ENCODE measurements at places on chromosomes 1 and 21.

DNA sequence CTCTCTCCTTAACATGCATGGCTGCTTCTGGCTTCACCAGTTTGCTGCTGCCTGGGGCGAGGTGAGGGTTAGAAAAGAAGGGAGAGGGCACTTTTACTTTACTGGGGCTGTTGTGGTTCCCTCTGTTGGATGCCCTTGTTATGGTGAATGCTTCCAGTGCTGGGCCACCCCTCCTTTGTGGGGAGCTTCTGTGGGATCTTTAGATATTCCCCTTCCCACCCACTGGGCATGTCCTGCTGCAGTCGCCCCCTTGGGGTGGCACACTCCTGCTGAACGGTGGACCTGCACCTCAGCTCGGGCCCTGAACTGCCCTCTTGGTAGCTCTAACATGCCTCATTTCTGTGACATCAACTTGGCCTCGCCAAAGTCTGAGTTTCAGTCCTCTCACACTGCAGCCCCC, 6.0 kb downstream of the TNN start:
- no peak for DNase-seq

DNA sequence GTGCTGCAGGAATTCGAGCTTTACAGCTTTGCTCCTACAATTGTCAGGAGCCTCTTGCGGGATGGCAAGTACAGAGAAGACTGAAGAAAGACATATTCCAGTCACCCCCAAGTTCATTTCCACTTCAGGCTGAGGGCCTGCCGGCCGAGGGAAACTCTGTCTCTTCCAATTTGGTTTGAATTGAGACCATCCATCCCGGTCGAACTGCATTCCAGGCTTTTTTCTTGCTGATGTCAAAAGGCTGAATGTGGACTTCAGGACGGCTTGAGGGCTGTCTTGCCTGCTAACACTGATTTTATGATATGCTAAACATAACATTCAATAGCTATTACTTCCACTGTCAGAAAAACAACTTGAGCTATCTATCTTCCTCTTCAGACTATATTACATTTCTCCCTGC, 79.8 kb upstream of the PLXNA2 start:
- no peak for DNase-seq

DNA sequence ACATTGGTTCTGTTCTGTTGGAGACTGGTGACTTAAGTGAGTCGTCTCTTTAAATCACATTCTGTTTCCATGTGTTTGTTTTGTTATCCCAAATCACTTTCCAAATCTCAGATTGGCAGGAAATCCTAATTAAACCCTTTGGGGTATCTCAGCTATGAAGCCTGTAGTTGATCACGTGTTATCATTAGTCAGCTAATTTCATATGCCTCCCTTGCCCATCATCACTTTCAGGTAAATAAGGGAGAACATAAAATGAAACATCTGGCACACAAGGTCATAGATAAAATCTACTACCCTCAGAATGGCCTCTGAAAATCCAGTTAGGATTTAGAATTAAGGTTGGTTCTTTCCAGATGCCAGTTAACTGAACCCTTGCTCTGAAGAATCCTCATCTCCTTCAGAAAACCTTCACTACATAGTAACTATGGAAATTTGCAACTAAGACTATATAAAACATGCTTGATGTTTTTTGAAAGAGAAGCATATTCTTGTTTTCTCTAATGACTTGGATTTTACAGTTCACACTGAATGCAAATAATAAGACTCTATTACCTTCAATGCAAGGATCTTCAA, 401.5 kb downstream of the DSCAM start:
- no peak for DNase-seq

DNA sequence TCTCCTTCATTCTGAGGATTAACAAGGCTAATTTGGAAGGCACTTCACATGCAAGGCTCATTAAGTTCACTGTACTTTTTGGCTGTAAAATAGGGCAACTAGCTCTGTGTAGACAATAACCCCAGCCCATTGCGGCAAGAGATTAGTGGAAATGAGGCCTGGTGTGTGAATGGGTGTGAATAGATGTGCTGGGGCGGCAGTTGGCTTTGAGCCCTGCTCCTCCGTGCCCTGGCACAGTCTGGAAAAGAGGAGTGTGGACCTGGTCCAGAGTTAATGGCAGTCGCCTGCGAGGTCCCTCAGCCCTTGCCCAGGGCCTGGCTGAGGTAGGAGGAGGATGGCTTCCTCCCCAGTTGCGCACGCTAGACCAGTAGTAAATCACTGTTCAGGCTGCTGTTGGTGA, 4.8 kb downstream of the KISS1 start:
- DNase-seq: no peak

- DNase-seq: no peak
Measured at GRCh38 chr1:116368241-116368640, 4.8 kb upstream of the ATP1A1 start.

DNA sequence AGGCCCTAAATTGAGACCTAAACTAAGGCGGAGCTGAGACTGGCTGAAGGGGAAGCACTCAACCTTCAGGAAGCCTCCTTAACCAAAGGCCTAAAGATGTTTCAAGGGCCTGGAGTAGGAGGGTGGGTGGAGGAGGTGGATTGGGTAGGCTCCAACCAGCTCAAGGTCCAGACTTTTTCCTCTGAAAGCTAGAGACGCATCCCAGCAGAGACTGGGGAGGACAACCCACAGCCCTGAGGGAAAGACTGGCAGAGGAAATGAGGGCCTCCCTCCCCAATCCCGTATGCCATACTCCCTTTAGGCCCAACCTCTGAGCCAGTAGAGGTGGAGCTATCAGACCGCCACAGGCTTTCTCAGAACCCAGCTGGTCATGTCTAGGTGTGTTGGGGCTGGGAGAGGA, 1.1 kb downstream of the ECM1 start:
- DNase-seq: no peak

GRCh38 chr1:229117664-229118300, 153.1 kb upstream of the RAB4A start:
- DNase-seq: no peak

DNA sequence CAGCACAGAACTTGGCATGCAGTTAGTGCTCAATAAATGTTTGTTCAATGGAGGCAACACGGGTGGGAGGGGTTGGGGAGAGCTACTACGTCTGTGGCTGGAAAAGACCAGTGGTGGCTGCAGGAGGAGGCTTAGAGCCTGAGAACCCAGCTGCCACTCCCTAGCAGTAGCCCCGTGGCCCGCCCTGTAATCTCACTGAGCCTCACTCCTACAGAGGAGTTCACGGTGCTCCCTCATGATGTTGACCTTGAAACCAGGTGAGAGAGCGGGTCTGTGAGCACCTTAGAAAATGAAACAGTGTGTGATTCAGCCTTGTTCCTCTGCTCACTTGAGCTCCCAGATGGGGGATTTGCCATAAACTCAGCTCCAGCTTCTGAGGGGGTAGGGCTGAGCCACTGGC, 299.6 kb downstream of the NPHP4 start:
- DNase-seq: no peak

DNA sequence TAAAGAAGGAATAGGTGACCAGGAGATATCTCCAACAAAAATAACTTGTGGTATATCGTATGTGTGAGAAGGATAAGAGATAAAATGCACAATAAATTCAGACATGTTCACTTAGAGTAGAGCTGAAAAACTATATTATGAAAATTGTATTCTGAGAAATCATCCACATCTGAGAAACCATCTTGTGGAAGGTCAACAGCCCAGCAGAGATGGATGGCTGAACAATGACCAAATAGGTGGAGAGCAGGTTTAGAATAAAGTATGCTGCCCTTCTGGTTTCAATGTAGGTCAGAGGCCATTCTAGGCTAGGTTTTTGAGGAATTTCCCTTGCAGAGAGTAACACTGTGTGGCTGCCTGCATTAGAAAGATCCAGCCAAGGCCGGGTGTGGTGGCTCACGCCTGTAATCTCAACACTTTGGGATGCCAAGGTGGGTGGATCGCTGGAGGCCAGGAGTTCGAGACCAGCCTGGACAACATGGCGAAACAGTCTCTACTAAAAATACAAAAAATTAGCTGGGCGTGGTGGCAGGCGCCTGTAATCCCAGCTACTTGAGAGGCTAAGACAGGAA, 8.8 kb upstream of the UAP1 start:
- DNase-seq: no peak
